ENCODE measurements at places on chromosomes 16 and 17.

GRCh38 chr17:65071861-65072260 lies 15.3 kb upstream of the GNA13 start:
- no peak for DNase-seq

DNA sequence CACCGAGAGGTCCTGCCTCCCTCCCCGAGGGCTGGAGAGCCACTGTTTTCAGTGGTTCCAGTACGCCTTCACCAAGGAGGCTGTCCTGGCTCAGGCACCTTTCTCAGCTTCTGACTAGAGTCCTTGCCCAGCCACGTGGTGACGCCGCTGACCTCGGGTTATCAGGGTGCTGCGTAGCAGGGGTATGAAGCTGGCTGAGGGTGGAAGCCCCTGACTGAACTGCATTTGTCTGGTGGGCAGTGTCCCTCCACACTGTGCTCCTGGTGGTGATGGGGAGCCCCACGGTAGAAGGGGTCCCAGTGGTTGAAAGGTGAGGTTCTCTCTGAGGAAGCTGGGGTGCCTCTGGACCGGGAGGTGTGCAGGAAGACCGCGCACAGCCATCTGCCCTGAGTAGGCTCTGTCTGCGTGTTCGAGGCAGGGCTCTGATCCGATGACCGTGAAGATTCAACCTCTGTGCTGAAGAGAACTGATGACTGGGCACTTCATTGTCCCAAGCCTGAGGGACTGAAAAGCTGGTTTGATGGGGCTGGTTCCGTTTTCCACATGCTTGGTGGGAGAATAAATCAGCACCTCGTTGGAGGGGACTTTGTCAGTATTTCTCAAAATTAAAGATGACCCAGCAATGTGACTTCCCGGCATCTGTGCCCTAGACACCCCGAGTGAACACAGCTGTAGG lies 2.5 kb downstream of the ACSF3 start:
- DNase-seq = no peak

- DNase-seq = no peak
These were observed 4.7 kb upstream of the SMTNL2 start for GRCh38 chr17:4579678-4580077.

- no peak for DNase-seq
These were observed 68.8 kb downstream of the CMIP start for GRCh38 chr16:81513204-81514040.

DNA sequence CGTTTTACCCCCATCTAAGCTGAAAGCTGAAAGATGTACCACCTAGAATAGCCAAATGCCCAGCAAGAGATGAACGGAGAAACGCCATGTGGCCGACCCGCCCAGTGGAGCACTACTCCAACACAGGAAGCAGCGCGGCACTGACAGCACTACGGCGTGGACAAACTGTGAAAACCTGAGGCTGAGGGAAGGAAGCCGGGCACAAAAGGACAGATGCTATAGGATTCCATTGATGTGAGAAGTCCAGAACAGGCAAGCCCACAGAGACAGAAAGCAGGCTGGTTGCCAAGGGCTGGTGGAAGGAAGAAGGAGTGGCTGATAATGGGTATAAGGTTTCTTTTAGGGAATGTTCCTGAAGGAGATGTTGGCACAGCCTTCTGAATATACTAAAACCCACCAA lies 29.4 kb upstream of the SLC38A8 start:
- DNase-seq = no peak

GRCh38 chr17:39062846-39063680 lies 88.4 kb downstream of the PLXDC1 start:
- DNase-seq = no peak

- no peak for DNase-seq
These were observed 70.2 kb upstream of the GNAO1 start for GRCh38 chr16:56121156-56121500.

GRCh38 chr16:70803319-70803718 lies 2.4 kb upstream of the VAC14 start:
- no peak for DNase-seq

GRCh38 chr17:47785538-47786123 lies 36.0 kb downstream of the OSBPL7 start:
- no peak for DNase-seq

DNA sequence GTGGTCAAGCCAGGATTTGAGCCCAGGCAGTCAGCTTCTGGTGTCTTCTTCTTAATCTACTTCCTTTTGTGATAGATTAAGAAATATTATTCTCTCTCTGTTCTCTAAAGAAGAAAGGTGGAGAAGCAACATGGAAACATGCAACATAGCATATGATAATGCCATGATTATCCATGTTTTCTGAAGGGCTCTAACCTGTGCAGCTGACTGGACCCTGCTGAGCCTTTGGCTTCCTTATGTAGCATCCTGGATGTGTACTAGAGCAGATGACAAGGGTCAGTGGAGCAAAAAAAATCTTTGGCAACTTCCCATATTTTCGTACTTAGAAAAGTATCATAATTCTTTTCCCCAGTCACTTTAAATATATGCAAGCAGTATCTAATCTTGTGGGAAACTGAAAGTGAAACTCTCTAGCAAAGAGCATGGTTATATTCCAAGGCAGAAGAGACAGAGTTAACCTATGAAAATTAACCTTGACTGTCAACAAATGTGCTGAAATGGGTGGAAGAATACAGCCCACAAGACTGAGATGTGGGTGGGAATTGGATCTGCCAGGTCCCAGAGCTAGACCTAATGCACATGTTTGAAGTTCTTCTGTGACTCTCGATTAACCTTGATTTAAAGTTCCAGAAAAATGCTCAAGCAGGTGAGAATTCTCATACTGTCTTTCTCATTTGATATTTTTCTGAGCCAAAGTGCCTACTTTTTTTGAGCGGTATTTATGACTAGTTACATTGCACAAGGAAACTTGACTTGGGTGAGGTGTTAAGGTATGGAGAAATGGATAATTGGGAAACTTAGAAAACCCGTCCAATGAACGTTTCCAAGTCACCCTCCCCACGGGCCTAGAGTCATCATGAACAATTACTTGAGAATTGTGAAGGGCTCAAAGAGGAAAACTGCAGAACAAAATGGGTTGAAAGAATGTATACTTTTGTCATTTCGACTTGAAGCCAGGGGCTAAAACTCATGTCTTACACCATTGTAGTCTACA lies 248.6 kb downstream of the FTO start:
- DNase-seq = no peak

DNA sequence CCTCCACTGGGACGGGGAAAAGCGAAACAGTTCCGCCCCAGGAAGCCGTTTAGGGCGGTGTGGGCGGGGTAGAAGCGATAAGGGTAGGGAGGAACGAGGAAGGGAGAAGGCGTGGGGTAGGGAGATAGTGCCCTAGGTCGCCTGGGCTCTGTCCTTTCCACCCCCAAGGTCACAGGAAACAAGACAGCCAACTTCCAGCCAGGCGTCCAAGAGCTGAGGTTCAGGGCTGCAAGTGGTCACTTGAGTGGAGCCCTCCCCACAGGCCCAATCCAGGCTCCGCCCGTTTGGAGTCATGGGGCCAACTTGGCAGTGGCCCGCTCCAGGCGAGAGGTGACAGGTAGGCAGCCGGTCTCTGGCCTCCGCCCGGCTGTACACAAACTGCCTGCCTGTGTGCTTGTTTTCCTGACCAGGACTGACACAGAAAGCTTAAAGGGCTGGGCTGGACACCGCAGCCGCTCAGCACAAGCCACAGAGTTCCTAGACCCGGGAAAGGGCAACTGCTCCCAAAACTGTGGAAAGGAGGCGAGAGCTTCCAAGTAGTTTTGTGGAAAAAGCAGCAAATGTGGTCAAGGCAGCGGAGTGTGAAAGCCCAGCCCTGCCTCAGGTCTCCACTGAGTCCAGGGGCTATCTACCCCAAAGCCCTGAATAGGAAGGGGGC lies at the start of gene RILP:
RILP (minus strand) TSS at position 23 of the 658 bp plus-strand sequence. CDS start 62 bp downstream, outside the sequence.
- DNase-seq = no peak

- DNase-seq = no peak
These were observed 21.8 kb downstream of the CLEC16A start for GRCh38 chr16:10966129-10966528.

DNA sequence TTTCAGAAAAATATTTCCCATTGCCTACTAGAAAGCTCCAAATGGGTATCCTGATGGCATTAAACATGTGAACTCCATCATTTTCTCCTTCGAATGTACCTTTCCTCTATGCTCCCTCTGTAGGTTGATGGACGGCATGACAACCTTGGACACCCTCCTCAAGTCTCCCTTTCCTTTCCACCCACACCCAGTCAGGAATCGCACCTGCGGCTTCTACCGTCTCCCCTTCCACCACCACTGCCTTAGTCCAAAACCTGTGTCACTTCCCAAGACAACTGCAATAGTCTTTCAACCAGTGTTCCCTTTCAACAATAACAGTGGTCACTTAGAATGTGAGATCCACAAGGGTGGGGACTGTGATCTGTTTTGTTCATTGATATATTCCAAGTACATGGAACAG lies 233.1 kb upstream of the AXIN2 start:
- no peak for DNase-seq

GRCh38 chr17:52824542-52824941 lies 666.0 kb upstream of the CA10 start:
- no peak for DNase-seq

- DNase-seq = no peak
These were observed 31.8 kb upstream of the MAF start for GRCh38 chr16:79632289-79632688.

DNA sequence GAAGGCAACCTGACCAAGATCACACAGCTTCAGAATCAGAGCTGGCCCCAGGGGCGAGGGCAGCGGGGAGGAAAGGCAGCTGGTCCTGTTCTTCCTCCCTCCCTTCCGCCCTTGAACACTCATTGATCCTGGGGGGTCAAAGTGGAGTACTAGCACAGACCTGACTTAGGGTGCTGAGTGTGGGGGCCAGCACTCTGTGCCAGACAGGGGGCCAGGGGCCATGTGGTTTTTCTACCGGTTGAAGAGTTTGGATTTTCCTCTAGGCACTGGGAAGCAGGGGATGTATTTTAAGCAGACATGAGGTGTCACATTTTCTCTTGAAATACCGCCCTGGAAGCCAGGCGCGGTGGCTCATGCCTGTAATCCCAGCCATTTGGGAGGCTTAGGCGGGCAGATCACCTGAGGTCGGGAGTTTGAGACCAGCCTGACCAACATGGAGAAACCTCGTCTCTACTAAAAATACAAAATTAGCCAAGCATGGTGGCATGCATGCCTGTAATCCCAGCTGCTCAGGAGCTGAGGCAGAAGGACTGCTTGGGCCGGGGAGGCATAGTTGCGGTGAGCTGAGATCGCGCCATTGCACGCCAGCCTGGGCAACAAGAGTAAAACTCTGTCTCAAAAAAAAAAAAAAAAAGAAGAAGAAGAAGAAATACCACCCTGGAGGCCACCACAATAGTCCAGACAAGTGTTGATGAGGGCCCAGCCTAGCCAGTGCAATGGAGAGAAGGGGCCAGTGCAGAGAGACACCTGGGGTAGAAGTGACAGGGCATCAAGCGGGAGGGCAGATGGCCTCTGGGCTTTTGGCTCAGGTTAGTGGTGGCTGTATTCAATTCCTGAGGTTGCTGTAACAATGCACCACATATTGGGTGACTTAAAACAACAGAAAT lies 15.3 kb downstream of the OSBPL7 start:
- DNase-seq = no peak

GRCh38 chr17:33515974-33516373 lies 222.9 kb upstream of the ASIC2 start:
- no peak for DNase-seq

DNA sequence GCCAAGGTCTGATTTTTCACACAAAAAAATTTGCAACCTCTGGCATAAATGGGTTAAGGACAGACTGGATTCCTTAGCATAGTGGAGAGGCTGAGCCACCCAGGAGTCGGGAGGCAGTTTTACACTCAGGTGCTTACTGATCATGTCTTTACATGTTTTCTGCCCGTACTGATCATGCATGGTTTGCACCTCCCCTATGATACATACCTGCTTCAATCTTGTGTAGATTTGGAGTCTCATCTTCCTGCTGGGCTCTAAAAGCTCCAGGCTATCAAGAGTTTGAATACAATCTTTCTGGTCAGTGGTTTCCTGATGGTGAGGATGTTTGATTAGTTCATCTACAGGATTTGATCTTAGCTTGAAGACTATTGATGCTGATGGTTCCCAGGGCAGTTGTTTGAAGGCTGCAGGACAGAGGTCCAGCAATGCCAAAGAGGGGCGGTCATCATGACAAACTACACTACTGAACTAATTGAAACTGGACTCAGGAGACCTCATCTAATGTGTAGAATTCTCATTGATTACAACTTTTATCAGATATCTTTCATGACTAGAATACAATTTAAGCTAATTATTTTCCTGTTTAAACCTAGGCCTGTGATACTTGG lies 6.9 kb downstream of the C1QBP start:
- DNase-seq = no peak

- DNase-seq = no peak
These were observed at the start of gene C1QTNF1 for GRCh38 chr17:79023886-79024771. C1QTNF1 (plus strand) TSS chr17:79024169; CDS start chr17:79043969, 19,800 bp downstream.

DNA sequence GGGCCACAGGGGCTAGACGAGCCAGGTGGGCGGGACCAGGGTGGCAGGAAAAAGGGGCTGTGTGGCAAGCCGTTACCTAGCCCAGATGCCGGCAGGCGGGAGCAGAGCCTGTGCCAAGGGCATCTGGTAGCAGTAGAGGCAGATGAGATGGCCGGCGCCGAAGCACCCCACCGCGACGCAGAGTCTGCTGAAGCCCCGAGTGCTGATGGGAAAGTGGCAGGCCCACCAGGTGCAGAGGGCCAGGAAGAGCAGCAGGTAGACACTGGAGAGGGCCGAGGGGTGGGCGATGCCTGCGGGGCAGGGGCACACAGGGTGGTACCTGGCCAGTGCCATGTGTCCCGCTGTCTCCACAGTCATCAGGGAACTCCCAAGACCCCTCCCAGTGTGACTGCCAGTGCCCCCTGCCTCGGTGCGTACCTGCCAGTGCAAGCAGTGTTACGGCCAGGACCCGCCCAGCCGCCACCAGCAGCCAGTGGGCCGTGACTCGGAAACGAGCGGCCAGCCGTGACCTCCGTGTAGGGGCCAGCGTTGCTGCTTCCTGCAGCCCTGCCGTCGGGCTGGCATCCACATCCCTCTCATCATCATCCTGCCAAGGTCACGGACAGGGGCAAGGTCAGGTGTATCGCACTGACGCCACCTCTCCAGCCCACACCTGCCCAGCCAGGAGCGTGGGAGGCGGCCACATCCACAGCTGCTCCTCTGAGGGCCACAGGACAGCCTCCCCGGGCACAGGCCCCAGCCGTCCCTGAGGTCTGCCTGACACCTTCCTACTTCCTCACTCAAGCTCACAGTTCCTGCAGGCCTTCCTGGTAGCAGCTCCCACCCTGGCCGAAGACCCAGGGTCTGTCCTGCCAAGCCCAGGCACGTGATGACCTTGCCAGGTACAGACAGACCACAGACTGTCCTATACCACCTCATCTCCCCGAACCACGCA lies 32.1 kb downstream of the CTU2 start:
- DNase-seq = no peak

GRCh38 chr16:27401768-27402568 lies at the start of gene IL21R:
IL21R (plus strand) TSS chr16:27402174; CDS start chr16:27430072, 27,898 bp downstream.
- DNase-seq = no peak

DNA sequence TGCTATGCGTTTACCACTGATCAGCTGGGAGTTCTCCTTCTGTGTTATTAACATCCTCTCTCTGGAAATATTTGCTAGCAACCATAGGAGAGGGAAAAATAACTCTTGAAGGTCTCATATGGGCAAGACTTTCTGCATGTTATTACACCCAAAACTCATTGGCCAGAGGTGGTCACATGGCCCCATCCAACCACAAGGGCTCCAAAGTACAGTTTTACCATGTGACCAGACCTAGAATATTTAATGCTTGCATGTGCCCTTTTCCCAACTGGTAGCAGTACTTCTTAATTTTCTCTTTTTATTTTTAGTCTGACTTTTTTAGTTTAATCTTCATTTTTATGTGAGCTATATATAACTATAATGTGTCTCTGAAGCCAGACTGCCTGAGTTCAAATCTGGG lies 141.0 kb upstream of the NOG start:
- no peak for DNase-seq
